ENCODE measurements at places on chromosomes 7 and 10.

DNA sequence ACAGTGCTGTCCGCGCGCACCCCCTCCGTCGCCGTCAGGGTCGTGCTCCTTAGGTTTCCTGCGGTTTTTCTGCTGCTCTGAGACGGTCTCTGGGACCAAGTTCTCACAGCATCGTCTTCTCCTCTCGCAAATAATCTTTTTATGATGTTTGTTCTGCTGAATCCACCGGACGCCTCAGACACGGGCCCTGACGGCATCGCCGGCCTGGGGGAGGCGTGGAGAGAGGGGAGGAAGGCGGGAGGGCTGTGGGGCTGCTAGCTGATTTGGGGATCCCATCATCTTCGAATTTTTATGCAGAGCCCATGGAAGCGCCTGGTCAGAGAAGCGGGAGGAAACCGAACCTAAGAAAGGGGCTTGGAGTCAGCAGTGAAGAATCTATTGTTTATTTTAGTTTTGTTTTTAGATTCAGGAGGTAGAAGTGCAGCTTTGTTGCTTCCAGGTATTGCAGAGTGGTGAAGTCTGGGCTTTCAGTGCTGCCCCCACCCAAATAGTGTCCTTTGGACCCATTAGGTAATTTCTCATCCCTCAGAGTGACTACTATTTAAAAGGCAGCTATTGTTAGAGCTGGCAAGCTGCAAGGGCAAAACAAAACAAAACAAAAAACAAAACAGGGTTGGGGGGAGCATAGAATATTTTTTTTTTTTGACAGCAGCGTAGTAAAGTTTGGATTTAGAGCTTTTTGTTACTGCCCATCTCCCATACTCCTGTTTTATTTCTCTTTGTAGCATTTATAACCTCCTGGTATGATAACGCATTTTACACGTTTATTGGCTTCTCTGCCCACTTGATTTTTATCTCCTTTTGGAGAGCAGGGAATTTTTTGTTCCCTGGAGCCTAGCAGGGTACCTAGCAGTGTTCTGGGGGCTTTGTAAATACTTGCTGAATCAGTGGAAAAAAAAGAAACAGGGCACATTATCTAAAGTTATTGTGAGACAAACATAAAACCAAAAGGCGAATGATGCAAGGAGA, 92.6 kb downstream of the SPAG6 start:
- DNase-seq = no peak

- DNase-seq = no peak
Observed at GRCh38 chr7:119514326-119514725, 758.6 kb upstream of the KCND2 start.

DNA sequence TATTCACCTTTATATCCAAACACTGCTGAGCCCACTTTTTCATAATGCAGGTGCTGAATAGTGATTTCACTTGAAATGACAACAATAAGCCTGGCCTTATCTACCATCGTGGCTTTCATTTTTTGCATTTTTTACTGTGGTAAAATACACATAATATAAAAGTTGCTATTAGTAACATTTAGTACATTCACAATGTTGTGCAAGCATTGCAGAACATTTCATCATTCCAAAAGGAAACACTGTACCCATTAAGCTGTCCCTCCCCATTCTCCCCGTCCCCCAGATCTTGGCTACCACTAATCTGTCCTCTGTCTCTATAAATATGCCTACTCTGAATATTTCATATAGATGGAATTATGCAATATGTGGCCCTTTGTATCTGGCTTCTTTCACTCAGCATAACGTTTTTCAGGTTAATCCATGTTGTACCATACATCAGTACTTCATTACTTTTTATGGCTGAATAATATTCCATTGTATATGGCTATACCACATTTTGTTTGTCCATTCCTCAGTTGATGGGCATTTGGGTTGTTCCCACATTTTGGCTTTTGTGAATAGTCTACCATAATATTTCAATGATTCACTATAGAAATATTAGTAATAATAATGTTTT, 68.5 kb upstream of the ARID5B start:
- no peak for DNase-seq

DNA sequence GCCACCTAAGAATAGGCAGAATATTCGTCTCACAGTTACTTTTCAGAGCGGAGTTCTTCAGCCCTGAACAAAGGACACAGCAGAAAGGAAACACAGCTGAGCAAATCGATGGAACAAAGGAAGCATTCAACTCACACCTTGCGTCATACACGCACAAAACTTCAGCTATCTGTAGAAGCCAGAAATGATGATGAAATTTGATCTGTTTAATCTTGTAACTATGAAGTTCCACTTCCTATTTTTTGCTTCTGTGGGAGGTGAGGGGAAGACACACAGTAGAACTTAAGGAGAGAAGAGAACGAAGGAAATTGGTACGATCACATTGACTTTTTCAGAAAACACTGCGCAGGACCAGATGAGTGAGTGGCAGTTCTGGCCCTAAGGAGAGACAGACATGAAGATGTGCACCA, 26.2 kb downstream of the FAM171A1 start:
- DNase-seq = peak; percentile 88

- DNase-seq = no peak
Observed at GRCh38 chr10:100192350-100192749, 6.5 kb upstream of the ERLIN1 start.

DNA sequence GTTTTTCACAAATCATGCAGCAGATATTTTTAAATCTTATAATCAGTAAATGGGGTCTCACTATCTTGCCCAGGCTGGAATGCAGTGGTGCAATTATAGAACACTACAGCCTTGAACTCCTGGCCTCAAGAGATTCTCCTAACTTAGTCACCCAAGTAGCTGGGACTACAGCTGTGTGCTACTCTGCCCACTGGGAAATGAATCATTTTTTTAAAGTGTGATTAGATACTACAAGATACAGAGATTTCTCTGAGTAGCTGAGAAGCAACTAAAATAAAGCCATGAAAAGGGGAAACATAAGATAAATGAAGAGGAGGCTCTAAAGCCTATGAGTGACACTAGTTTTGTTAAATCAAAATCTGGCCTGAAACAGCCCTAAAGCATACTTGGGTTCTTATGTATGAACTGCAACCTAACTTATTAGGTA, 119.7 kb downstream of the JMJD1C start:
- DNase-seq = no peak

DNA sequence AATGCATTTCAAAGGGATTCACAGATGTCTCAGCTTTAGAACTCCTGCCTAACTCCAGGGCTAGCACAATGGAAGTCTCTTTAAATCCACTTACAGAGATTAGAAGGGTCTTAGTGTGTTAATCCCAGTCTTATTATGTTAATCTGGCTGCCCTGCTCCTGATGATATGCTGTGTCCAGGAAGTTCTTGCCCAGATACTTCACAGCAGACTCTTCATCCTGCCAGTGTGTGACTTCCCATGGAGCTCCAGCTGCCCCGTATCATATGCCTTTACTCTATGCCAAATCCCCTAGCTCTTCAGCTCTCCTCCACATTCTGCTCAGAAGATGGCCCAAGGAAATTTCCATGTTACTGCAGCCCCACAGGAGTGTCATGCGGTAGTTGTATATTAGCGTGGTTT, 533.8 kb downstream of the GALNT17 start:
- no peak for DNase-seq

DNA sequence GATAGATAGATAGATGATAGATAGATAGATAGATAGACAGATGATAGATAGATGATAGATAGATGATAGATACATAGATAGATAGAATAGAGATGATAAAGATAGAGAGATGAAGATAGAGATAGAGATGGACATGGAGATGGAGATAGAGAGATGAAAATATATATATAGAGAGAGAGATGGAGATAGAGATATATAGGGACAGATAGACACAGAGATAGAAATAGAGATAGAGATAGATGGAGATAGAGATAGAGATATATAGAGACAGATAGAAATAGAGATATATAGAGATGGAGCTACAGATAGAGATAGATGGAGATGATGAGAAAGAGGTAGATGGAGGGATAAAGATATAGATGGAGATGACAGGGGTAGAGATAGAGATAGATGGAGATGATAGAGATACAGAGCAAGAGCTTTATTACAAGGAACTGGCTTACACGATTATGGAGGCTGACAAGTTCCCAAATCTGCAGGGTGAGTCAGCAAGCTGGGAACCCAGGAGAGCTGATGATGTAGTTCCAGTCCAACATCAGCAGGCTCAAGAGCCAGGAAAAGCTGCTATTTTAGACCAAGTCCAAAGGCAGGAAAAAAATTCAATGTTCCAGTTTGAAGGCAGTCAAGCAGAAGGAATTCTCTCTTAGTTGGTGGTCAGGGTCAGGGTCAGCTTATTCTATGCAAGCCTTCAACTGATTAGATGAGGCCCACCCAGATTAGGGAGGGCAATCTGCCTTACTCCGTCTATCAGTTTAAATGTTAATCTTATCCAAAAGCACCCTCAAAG, 37.1 kb downstream of the CAV1 start:
- no peak for DNase-seq

DNA sequence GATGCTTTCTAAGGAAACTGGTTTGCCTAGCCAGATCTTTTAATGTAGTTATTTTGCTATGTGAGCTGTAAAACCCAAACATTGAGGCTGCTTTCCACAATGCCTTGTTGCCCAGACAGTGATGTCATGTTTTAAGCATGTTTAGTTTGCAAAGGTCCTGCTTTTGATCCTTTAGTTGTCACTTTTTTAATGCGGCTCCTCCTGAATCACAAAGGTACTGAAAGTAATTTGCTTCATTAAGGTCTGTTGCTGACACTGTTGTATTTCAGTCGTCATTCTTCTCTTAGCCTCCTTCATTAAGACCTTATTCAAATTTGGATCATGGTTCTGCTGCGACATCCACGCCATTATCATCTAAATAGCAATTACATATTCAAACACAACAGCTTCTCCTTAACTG, 10.6 kb downstream of the RPA3 start:
- DNase-seq = no peak

DNA sequence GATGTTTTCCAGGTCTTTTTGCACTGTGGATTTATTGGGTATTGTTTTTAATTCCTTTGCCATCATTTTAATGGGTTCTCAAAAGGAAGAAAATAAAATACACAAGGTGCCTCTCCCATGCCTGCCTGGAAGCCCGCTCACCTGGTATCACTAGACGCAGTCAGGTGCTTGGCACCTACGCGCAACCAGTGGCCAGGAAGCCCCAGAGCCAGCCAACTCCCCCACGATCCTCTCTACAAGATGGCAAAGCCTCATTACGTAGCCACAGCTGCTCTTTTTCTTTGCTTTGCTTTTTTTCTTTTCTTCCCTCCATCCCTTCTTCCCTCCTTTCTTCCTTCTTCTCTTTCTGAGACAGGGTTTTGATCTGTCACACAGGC, 34.3 kb downstream of the BAIAP2L1 start:
- DNase-seq = no peak

- no peak for DNase-seq
Observed at GRCh38 chr7:16293669-16294425, 127.5 kb downstream of the CRPPA start.

DNA sequence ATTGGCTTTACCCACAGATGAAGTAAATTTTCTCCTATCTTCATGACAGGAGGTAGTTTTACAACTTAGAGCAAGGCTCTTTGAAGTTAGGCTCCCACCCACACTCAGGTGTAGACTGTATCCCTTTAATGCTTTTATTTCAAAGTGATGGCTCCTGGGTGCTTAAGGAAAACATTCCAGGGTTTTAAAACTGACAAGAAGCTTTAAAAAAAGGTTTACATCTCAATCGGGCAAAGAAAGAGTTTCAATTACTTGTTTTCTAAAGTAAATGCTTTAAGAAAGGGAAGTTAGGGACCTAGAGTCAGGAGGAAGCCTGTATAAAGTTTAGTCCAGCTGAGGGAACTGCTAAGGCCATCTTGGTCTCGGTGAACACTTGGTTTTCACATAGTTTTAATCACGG, 1153.8 kb upstream of the C7orf33 start:
- no peak for DNase-seq

DNA sequence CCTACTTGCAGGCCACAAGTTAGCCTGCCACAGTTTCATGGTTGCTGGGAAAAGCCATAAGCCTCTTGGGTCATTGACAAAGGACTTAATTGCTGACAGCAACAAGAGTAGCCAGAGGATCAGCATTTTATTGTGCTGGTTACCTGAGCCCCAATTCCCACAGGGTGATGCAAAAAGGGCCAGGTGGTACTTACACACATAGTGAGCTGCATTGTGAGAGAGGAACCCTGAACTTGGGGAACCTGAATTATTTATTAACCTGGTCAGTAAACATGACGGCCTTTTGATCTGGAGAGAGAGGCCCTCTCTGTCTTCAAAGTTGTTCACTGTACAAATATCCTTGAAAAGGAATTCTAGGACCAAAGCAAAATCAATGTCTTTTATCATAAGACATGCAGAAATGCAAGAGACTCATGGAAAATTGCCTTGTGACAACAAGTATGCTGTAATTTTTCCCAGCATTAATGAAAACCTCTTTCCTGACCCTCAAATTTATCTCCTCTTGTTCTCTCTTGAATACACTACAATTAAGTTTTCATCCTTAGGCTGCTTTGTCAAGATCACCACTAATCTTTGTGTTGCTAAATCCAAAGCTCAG, 102.9 kb upstream of the PHYHIPL start:
- DNase-seq = no peak

DNA sequence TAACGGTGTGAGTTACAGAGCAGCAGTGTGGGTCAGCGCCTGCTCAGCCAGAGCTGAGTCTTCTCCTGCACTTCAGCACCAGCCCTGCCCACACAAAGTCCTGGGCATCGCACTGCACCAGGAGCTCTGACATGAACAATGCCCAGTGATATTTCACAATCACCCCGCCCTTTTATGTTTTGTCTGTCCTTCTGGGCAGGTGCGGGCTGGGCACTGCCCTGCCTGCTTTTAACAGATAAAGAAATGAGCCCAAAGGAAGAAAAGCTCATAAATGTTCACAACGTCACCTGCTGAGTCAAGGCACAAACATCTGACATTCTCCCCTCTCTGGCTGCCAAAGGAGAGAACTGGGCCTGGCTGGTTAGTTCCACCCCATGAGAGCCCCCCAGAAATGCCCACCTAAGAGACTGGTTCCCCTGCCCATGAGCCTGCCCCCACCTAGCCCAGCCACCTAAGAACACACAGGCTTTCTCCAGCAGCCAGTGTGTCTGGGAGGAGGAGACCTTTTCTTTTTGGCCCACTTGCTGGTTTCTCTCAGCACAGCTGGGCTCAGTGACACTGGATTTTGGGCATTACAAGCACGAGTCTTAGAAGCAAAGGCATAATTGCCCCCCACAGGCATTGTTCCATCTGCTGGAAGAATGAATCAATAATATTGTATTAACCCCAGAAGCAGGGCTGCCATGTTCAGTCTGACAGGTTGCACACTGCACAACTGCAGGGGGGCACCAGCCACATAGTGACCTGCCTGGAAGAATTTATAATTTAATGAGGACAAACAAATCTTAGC, 22.3 kb downstream of the CALML3 start:
- DNase-seq = peak; percentile 85

DNA sequence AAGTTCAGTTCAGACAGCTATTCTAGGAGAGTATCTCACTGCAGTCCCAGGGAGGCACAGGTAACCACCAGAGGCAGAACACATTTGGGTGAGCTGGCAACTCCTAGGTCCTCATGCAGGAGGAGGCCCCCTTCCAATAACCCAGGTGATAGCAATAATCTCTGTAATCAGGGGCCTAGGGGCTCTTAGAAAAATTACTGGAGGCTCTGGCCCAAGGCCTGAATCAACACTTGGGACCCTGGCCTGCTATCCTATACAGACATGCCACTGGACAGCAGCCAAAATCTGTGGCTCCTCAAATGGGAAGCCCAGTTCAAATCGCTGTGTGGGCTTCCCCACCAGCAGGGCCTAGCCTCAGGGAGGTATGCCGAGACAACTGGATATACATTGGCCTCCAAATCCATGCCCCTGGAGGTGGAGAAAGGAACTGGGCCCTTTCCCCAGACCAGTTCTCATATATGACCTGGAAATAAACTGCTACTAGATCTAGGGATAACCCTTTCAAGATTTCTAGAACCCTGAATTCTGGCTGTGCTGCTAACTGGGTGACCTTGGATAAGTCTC, 1.6 kb downstream of the AVPI1 start:
- peak; percentile 55 for DNase-seq

All from stomach (tissue), 19 donors.